ENCODE measurements at places on chromosomes 1 and 21.

- DNase-seq, result no peak
Measured at GRCh38 chr1:168348146-168348709, 67.6 kb downstream of the TBX19 start.

GRCh38 chr1:10539411-10540043 is 64.8 kb downstream of the PEX14 start:
- no peak for DNase-seq

- DNase-seq, result no peak
Measured at GRCh38 chr1:224192082-224192788, 9.2 kb downstream of the DEGS1 start.

- no peak for DNase-seq
Measured at GRCh38 chr21:31182231-31183140, 144.2 kb upstream of the KRTAP19-8 start.

DNA sequence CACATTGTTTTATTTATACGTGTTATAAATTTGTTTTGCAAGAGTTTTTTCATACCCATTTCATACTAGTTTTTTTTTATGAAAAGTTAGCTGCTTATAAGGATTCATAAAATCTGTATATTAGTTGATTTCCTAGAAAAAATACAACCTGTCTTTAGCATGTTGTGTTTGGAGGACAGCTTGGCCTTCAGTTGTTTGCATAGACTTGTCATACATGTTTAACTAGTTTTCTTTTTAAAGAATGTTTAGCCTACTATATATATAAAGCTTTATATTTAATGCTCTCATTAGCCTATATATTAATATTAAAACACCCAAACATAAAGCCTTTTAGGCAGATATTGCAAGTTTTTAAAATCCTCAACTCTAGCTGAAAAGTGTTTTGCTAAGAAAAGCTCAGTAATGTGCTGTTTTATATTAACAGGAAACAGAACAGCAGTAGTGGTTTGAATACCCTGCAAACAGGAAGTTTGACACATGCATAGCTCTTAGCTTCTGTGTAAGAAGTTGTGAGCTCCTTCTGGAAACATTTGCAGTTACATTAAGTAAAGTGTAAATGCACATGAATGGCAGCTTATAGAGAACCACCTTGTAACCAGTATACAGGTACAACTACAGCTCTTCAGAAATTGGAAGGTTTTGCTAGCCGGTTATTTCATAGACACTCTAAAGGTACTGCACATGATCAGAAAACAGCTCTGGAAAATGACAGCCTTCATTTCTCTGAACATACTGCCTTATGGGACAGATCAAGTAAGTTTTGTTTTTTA is at the start of gene PRKACB:
Gene PRKACB (plus strand): TSS at position 476 of the 770 bp plus-strand sequence. CDS start 91 bp downstream, at position 567.
- DNase-seq, result no peak

GRCh38 chr1:200345520-200345919 is 64.3 kb downstream of the ZNF281 start:
- DNase-seq, result no peak

DNA sequence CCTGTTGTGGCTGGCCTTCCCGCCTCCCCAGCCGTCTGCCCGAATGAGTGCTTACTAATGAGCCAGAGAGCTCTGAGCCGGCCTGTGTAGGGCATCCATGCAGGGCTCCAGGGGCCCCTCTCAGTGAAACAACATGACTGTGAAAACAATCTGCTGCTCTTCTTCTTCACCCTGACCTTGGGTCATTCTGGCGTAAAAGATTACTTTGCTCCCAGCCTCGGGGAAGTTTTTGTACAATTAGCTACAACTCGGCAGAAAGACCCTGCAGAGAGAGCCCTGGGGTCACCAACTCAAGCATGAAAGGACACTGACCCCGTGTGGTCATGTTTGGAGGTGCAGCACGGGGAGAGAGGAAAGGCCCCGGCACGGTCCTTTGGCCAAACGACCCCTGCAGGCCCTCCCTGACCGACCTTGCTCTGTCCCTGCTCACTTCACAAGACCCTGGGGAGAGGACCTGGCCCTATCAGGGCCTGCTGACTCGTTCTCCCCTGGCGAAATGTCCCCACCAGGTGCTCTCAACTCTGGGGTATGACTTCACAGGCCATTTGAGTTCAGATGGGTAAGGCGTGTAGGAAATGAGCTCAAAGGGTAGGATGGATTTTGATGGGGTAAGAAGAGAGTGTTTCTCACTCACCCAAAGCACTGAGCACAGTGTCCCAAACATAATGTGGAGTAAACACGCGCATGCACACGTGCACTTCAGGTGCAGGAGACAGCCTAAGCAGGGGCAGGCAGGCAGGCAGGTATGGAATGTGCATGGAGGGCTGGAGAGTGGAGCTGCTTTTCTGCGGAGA is 22.9 kb upstream of the FAM20B start:
- DNase-seq, result no peak

DNA sequence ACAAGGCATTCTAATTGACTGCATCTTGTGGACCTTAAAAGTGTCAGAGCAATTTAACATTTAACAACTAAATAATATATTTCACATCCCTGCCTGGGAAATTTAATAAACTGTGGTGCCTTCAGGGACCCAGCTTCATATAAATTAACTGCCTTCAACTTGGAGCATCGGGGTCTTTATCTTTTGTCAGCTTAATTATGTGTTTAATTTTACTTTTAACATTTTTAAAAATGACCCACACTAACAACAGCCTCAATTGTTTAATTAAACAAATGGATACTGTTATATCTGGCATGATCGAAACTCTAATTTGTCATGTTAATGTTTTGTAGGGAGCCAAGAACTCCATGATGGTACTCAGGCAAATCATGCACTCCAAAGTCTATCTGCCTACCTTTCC is 389.3 kb upstream of the BEND5 start:
- no peak for DNase-seq

GRCh38 chr1:63087966-63088365 is 234.4 kb upstream of the FOXD3 start:
- DNase-seq, result no peak

DNA sequence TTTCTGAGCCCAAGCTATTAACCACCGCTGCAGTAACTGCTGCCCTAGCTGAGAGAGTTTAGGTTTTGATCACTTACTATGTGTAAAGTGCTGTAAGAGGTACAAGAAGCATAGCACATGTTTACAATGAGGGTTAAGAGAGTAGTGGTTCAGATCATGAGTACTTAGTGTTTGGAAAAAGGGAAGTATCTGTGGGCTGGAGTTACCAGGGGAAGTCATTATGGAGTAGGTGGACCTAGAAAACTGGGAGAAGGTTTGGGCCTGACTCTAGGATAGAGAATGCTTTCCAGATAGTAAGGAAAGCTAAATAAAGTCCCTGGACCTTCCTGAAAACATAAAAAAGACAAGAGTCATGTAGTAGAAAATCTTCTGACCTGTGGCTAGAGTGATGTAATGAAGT is 149.6 kb upstream of the PLXNA2 start:
- DNase-seq, result no peak

DNA sequence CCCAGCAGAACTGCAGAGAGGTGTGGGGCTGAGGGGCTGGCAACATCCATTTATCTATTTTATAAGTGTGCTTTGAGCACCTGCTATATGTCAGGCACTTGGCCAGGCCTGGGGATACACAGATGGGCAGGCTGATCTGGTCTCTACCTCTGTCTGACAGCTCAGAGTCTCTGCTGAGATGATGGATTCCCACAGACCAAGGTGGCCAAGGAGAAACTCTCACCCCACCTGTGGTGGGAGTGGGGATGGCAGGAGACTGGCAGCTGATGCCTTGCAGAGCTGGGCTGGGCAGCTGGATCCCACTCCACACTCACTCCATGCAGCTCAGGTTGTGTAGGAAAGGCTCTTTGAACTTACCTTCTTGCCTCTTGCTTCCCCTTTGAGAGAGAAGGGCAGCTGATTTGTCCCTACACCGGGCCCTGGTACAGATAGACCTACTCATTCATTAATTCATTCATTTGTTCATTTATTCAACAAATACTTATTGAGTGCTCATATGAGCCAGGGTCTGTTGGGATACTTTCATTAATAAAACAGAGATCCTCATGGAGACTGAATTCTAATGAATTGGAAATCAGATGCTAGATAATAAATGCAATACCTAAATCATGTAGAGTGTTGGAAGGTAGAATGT is 9.0 kb downstream of the ADORA1 start:
- DNase-seq, result no peak

DNA sequence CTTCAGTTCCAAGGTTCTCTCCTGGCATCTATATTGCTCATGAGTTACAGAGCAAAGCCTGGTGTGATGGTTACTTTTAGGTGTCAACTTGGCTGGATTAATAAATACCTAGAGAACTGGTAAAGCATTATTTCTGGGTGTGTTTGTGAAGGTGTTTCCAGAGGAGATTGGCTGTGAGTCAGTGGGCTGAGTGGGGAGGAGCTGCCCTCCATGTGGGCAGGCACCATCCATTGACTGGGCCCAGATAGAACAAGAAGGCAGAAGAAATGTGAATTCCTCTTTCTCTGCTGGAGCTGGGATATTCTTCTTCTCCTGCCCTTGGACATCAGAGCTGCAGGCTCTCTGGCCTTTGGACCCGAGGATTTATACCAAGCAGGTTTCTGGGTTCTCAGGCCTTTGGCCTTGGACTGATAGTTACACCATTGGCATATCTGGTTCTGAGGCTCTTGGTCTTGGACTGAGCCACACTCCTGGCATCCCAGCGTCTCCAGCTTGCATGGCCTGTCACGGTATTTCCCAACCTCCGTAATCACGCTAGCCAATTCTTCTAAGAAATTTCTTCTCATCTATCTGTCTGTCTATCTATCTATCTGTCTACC is 44.5 kb downstream of the B3GALT5 start:
- no peak for DNase-seq

GRCh38 chr1:166166698-166167571 is at the start of gene FAM78B:
Gene FAM78B, minus strand, starts transcription at chr1:166167001. Its CDS starts 753 bp downstream, at chr1:166166248.
- DNase-seq, result no peak

DNA sequence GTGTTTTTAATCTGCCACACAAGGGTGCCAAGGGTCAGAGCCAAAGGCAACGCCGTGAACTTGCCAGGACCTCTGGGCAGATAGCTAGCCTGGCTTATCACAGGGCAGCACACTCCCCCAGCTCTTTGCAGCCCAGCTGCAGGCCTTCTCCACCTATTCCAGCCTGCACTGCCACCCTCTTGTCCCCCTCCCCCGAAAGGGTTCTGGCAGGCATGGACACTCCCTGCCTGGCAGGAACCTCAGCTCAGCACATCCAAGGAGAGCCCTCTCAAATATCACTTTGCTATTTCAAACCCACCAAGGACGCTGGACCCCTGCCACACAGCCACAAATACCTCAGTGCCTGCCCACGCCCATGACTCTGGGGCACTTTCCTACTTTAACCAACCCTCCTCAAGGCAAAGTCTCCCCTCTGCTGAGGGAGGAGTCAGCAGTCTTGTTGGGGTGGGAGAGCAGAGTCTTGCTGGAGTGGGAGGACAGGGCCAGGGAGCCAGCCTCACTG is 9.1 kb downstream of the SSBP3 start:
- DNase-seq, result peak; percentile 89

- no peak for DNase-seq
Measured at GRCh38 chr21:39029086-39029755, 154.0 kb downstream of the PSMG1 start.

GRCh38 chr1:23570001-23570691 is 10.8 kb upstream of the ID3 start:
- no peak for DNase-seq

DNA sequence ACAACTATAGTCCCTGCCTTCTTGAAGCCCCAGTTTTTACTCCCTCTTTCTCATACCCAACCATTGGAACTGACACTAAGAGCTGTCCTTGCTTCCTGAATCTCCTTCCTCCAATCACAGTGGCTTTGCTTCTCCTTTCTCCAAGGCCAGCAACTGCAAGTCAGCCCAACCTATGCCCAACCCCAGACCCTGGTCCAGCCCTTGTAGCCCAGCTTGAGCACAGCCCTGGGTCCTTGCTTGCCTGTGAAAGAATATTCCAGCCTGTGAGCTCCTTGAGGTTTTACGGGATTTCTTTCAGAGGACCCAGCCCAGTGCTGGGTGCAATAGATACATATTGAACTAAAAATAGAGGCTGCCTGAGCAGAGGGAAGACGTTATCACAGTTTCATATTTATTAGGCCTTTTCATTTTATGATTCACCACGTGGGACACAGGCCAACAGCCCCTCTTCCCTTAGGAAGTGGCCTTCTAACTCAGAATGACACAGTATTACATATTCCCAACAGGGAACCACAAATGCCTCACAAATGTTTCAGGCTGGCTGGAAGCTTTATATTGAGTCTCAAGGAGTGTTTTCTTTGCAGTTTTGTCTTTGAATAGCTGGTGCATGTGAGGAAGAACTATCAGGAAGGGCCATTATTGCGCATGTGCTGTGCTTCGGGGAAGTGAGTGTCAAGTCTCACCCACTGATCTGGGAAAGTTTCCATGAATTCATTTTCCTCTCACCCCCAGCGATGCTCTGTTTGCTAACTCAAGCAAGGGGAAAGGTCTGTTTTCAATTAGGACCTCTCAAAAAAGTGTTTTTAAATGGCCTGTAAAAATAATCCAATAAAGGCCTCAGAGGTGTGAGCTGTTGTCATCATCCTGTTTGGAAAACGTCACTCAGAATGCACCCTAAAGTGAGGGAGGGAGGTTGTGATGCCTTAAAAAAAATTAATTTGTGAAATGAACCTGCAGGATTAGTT is 92.3 kb upstream of the NFIA start:
- no peak for DNase-seq

GRCh38 chr1:9426291-9426711 is 113.0 kb upstream of the SLC25A33 start:
- no peak for DNase-seq

GRCh38 chr1:14923727-14924452 is 229.7 kb upstream of the TMEM51 start:
- no peak for DNase-seq

GRCh38 chr1:198556971-198557370 is 16.5 kb upstream of the ATP6V1G3 start:
- no peak for DNase-seq

- no peak for DNase-seq
Measured at GRCh38 chr1:17163789-17164666, 40.9 kb upstream of the PADI1 start.

- DNase-seq, result no peak
Measured at GRCh38 chr1:229553621-229554130, 4.8 kb downstream of the ABCB10 start.

DNA sequence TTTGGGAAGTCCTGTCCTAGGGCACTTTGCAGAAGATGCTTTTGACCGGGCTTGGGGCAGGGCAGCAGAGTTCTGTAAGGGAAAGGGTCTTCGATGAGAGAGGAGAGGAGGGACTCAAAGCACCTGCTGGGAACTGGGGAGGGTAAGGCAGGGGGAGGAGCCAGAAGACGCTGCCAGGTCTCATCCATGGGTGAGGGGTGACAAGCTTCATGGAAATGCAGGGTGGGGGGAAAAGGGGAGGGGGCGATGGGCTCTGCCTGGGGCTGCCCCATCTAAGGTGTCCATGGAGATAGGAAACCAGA is 20.9 kb upstream of the C2CD2 start:
- DNase-seq, result no peak
